Right ventricle myocardium superior (tissue), 1 donor: ENCODE measurements at places on chromosomes 13 and 19. TPM values are rescaled to one million over a fixed set of nuclear protein-coding genes. Genes with fewer than 3 reads are reported as not detected.

DNA sequence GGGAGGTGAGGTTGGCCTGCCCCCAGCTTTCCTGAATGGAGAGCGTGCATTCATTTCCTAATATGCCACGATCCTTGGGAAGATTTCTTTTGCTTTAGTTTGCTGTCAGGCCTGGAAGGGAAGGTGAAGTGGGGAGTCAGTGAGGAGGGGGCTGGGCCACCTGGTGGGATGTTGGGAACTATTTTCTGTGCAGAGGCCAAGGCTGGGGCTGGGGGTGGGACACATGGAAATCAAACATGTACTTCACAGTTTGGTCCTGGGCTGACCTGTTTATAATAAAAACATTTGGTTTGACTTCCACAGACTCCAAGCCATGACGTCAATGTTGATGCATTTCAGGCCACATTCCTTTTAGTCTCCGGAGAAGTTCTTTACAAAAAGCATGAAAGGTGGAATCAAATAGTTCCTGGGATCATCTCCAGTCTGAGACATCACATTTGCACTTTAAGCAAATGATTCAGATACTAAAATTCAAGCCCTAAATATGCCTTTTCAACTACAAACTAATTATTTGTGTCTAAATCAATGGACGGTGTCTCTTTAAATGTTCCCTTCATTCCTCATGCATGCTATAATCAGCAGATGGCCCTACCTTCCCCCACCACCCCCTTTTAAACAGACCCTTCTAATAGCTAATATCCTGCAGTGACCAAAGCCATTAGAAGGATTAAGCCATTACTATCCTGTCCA is 41.5 kb upstream of the MEDAG start:
- no peak for DNase-seq

GRCh38 chr19:35935911-35936737 is at the start of gene LRFN3:
Gene LRFN3, plus strand, starts transcription at chr19:35936374. Its CDS starts 3,052 bp downstream, at chr19:35939426.
- peak; percentile 87 for DNase-seq

The NAPSA gene
- 0.40 TPM for total RNA-seq

DNA sequence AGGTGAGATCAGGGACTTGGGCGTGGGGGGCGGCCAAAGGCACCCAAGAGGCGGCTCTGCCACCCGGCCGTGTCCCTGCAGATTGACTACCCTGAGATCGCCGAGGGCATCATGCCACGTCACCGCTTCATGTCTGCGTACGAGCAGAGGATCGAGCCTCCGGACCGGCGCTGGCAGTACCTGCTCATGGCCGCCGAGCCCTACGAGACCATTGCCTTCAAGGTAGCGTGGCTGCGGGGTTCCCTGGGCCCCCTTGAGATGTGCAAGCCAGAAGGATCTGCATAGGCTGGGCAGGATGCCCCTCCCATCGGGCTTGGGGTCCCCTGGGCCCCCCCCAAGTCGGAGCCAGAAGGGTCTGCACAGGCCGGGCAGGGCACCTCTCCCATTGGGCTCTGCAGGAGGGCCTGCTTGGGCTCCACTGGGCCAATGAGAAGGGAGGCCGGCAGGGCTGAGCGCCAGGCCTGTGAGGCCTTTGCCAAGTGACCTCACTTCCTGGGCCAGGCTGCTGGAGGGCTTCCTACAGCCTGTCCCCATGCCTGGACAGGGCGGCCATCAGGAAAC is 2.2 kb upstream of the AMH start:
- DNase-seq, result peak; percentile 78

- no peak for DNase-seq
These were observed 19.4 kb upstream of the RANBP3 start for GRCh38 chr19:5997371-5997770.

DNA sequence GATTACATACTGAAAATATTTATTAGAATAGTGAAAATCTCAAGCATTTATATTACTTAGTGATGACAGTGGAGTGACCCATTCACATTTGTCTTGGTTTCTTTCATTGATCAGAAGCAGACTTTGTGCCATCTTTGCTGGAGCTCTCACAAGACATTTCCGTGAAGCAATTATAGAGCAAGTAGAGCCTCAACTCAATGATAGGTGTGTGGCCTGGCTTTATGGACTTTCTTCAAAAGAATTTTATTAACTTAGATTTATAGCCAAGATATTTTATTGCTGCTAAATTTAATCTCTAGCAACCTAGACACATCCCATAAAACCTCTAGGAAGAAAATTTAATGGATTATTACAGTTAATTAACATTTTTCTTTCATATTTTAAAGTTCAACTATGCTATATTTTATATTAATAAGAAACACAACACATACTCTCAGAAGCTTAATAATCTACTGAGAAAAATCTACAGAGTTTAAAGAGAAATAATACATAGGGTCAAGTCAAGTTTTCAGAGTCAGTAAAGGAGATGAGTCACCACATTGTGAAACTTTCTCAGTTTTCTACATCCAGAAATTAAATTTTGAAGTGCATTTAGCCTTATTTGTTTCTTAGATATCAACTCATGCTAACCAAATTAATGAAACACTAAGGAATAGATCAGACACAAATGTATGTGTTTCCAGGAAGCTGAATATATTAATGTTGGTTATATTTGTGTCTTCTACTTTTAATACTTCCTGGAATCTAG is 160.5 kb downstream of the LACC1 start:
- DNase-seq, result no peak

- no peak for DNase-seq
These were observed 61.5 kb downstream of the B3GLCT start for GRCh38 chr13:31261241-31261640.

The ZSCAN4 gene
- not detected for total RNA-seq

The ERCC5 gene
- 25.7 TPM for total RNA-seq

DNA sequence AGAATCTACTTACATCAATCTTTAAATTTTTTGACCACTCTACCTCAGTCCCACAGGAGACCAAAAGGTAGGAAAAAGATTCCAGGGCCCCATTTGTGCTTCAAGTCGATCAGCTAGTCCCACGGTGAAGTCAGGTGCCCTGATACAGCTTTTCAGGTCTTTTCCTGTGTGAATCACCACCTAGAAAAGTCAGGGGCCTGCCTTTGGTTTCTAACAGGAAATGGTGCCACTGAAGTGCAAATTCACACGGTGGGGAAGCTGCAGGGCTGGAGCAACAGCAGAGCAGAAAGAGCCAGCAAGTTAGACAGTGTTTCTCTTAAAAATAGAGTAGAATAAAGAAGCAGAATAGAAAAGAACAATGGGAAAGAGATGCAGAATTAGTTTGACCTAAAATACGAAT is 107.5 kb downstream of the KLF12 start:
- no peak for DNase-seq

The BRSK1 gene
- 1.6 TPM for total RNA-seq

DNA sequence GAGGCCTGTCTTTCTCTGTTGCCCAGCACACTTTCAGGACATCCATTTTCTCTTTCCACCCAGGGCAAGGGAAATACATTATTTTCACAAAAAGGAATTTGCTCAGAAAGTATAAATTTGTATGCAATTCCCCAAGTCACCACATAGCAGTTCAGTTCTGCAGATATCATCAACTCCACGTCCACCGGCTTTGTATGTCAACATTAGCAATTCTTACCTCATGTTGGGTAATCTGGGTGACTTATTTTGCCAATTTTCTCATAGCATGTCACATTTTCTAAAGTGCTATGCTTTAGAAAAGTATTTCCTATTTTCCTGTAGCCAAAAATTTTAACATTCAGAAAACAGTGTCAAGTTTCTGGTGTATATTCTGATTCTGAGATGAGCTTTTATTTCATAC is 501.8 kb downstream of the EFNB2 start:
- no peak for DNase-seq

- DNase-seq, result no peak
These were observed 1794.2 kb downstream of the SLITRK5 start for GRCh38 chr13:89465366-89465765.

GRCh38 chr19:41701401-41702075 is 6.9 kb upstream of the CEACAM5 start:
- DNase-seq, result no peak

GRCh38 chr19:15177269-15178116 is 23.3 kb downstream of the NOTCH3 start:
- peak; percentile 90 for DNase-seq

The CEBPA gene
- 3.4 TPM for total RNA-seq

The FFAR1 gene
- total RNA-seq, result not detected

DNA sequence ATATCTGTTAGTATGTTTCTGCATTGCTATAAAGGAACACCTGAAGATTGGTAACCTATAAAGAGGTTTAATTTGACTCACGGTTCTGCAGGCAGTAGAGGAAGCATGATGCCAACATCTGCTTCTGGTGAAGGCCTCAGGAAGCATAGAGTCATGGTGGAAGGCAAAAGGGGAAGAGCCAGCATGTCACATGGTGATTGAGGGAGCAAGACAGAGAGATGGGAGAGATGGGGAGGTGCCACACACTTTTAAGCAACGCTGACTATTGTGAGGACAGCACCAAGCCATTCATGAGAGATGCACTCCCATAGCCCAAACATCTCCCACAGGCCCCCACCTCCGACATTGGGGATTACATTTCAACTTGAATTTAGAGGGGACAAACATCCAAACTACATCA is 32.8 kb downstream of the COG6 start:
- no peak for DNase-seq

- DNase-seq, result no peak
These were observed 245.4 kb downstream of the SHISA2 start for GRCh38 chr13:25806264-25806974.

DNA sequence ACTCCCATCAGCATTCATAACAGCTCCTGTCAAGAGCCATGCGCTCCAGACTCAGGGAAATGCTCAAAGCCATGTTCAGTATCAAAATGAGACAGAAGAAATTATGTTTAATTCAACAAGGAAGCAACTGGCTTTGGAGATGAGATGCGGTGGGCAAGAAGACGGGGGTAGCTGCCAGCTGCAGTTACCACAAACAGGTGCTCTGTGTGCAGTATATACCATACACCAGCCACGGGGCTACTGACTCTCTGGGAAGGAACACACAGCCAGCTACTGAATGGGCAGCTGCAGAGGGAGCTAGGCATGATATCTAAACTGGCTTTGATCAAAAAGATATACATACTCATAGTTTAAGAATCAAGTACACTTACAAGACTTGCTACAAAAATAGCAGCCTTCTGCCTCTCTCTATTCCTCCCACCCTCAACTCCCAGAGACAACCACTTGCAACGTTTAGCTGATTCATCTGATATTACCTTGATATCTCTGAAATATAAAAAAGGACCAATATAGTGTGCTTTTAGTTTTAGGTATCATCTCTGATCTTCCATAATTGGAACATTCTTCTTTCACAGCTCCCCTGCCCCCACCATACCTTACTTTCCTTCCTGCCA is 593.0 kb downstream of the UQCRFS1 start:
- DNase-seq, result no peak

DNA sequence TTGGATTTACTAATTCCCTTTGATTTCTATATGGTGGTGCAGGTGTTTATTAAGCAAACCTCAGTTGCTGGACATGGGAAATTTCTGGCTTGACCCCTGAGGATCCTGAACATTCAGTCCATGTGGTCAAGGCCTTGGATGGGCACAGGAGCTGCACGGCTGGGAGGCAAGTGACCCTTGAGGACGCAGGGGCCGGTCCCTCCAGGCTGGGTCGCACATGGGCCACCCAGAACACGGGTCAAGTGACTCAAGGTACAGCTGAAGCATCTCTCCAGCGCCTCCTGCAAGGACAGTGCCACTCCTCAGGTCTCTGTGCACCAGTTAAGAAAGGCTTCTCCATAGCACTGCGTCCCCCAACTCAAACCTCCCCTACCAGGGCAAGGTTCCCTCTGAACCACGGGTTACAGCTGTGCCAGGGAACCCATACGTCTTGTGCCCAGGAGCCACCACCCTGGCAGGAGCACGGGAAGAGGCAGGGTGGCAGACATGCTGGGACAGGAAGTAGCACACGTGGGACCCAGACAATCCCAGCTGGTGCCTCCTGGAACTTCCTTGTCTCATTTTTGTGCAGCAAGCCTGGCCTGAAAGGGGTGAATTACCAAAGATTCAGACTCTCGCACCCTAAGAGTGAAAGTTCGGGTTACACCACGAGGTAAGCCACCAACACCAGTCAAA is 93.1 kb downstream of the SPACA7 start:
- DNase-seq, result no peak

DNA sequence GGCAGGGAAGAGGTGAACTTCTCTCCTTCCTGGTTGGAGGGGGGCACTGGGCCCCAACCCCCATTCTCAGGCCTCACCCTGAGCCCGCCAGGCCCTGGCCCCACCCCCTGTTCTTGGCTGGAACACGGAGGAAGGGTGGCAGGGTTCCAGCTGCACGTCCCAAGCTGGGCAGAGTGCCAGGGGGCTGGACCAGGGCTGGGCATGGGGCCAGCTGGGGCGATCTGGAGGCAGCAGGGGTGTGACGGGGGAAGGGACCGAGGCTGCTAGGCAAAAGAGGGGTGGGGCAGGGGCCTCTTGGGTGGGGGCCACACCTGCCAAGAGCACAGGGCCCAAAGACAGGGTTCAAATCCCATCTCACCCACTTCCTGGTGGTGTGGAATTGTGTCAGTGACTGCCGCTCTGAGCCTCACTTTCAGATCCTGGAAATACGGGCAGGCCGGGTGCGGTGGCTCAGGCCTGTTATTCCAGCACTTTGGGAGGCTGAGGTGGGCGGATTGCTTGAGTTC is 2.2 kb downstream of the HIF3A start:
- peak; percentile 97 for DNase-seq
